Activated T-cell treated with anti-CD3 and anti-CD28 coated beads for 4 hours (primary cell): ENCODE measurements at places on chromosomes 1 and 21.

- DNase-seq, result no peak
These were observed 2.4 kb downstream of the ELAPOR1 start for GRCh38 chr1:109116286-109116685.

DNA sequence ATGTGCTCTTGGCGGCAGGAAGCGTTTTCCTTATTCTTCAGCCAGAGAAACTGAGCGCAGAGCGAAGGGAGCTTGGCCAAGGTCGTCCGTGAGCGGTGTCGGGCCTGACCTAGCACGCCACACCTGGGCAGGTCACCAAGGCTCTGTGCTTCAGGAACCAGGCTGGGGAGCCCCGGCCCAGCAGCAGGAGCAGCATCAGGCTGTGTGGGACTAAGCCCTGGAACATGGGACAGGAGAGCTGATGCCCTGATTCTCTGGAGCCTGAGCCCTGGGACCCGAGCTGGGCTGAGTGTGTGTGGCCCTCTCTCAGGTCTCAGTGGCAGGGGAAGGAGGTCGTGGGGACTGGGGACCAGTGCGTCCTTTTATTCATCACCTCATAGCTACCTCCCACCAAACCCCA is 65.2 kb upstream of the ABCG1 start:
- no peak for DNase-seq

GRCh38 chr1:2999571-2999970 is 21.7 kb upstream of the ACTRT2 start:
- no peak for DNase-seq

- DNase-seq, result no peak
These were observed 92.5 kb upstream of the FMN2 start for GRCh38 chr1:239999170-239999569.

GRCh38 chr1:201008666-201009360 is 14.7 kb downstream of the KIF21B start:
- no peak for DNase-seq

- no peak for DNase-seq
These were observed 214.2 kb downstream of the SLC44A5 start for GRCh38 chr1:75396745-75397144.

DNA sequence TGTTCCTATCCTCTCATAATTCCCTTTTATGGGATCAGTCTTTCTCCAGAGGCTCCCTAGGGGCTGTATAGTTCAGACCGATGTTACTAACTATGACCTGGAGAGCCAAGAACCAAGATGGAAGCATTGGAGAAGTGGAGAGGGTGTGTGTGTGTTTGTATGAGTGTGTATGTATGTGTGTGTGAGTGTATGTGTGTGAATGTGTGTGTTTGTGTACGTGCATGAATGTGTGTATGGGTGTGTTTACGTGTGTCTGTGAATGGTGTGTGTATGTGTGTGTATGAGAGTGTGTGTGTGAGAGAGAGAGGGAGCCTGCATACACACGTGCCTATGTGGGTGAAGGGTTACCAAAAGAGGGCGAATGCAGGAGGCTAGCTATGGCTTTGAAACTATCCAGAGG is 4.9 kb downstream of the MYBPHL start:
- DNase-seq, result no peak

DNA sequence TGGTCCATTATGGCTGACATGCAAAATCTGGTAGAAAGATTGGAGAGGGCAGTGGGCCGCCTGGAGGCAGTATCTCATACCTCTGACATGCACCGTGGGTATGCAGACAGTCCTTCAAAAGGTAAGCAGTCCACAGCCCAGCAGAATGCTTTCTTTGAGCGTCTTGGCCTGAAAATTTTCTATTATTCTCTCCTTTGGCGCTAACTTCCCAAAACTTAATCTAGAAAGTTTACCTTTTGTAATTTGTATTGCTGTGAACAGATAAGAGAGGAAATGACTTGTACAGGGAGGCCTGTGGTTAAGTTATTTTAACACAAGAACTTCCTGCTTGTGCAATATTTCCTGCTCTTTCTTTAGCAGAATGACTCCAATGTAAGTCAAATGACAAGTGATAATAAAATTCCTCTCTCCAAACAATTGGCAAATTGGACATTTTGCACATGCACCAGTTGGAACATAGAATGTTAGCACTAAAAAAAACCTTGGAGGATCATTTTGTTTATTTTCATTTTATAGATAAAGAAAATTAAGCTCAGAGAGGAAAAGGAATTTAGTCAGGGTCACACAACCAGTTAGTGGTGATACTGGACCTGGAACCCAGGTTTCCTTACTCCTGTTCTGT is 18.9 kb downstream of the CAP1 start:
- DNase-seq, result no peak

GRCh38 chr1:30232288-30232899 is 491.0 kb downstream of the MATN1 start:
- no peak for DNase-seq

DNA sequence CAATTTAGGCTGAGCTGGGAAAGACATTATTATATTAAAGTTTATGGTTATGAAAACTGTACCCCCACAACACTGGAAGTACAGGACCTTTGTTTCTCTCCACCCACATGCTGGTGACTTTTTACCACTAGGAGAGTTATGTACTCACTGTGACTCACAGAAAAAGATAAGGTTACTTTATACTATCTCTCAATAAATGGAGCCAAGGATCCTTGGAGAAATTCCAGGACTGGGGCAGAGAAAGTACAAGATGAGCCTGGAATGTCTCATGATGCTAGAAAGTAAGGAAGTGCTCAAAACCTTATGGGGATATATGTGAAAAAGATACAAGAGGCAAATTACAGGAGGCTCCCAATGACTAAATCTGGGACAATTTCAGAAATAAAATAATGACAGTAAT is 63.9 kb upstream of the C1orf105 start:
- no peak for DNase-seq

GRCh38 chr1:192475970-192476369 is 99.6 kb upstream of the RGS1 start:
- DNase-seq, result no peak
